Right atrium auricular region (tissue), 2 donors: ENCODE measurements at places on chromosomes 5 and 9. TPM values are rescaled to one million over a fixed set of nuclear protein-coding genes. Genes with fewer than 3 reads are reported as not detected.

DNA sequence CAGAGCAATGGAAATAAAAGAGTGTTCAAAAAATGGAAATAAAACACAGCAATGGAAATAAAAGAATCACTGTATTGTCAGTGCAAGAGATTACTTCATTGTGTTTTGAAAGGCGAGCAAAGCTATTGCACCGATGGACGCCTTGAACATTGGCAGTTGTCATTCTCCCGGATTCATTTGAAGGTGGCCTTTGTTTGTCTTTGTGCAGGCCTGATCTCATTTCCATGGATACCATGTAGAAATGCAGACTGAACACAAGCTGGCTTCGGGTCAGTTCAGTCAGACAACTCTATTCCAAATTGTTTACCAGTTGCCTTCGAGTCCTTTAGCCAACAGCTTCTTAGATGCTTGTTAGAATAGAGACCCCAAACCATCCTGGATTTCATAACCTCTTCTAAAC is 8.3 kb downstream of the ITGA2 start:
- no peaks in the 10 kb centered on the region for H3K36me3 ChIP-seq
- DNase-seq: no peak
- no peaks in the 10 kb centered on the region for H3K27me3 ChIP-seq
- no peak overlapping the region for H3K27ac ChIP-seq
- H3K4me1 ChIP-seq: no peaks in the 10 kb centered on the region

- DNase-seq: no peak
- H3K36me3 ChIP-seq: no peaks in the 10 kb centered on the region
- H3K4me1 ChIP-seq: no peaks in the 10 kb centered on the region
- H3K27me3 ChIP-seq: no peaks in the 10 kb centered on the region
- H3K4me3 ChIP-seq: no peak overlapping the region
- no peak overlapping the region for H3K27ac ChIP-seq
These were observed 378.3 kb upstream of the DAP start for GRCh38 chr5:11139217-11139865.

GRCh38 chr5:59198365-59198764 is 615.5 kb downstream of the RAB3C start:
- no peaks in the 10 kb centered on the region for H3K4me1 ChIP-seq
- H3K27me3 ChIP-seq: no peaks in the 10 kb centered on the region
- no peak overlapping the region for H3K27ac ChIP-seq
- no peak overlapping the region for H3K4me3 ChIP-seq
- no peak for DNase-seq
- no peaks in the 10 kb centered on the region for H3K36me3 ChIP-seq

GRCh38 chr5:35136386-35136785 is 88.6 kb upstream of the AGXT2 start:
- H3K36me3 ChIP-seq: no peaks in the 10 kb centered on the region
- H3K4me3 ChIP-seq: no peak overlapping the region
- no peak overlapping the region for H3K27ac ChIP-seq
- DNase-seq: no peak
- H3K4me1 ChIP-seq: no peaks in the 10 kb centered on the region
- H3K27me3 ChIP-seq: no peaks in the 10 kb centered on the region

DNA sequence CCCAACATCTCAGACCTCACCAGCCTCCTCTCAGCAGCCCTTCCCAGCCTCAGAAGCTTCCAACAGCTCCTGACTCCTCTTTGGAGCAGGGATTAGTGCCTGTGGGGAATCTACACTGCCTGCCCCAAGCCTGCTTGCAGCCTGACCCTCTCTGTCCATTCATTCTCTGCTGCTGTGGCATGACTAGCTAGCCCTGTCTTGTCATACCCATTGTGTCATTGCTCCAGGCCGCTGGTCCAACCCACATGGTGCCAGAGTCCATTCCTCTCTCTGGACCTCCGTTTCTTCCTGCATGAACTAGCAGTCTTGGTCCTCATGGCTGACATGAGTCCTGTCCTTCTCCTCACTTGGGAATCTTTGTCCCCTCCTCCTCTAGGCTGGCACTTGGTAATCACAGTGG is 12.8 kb upstream of the RXRA start:
- no peaks in the 10 kb centered on the region for H3K36me3 ChIP-seq
- H3K4me1 ChIP-seq: peaks cover 26% of the 10 kb centered on the region
- H3K4me3 ChIP-seq: no peak overlapping the region
- no peak for DNase-seq

DNA sequence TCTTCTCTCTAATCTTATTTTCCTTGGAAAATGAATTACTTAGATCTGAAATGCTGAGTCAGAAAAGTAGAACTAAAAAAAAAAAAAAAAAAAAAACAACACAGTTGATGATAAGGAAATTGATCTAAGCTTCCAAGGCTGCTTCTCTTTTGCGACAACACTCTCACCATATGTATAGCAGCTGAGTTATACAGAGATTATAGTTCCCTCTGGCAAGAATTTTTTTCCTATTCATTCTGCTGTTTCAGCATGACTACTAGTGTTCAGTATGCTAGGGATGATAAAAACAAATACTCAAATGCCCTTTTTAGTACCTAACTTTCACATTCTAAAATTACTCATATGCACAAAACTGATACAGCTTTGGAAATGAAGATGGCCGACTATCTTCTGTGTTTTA is 267.3 kb downstream of the MLLT3 start:
- no peak overlapping the region for H3K27ac ChIP-seq
- no peaks in the 10 kb centered on the region for H3K36me3 ChIP-seq
- H3K4me1 ChIP-seq: peaks cover 5% of the 10 kb centered on the region
- no peak overlapping the region for H3K4me3 ChIP-seq
- no peaks in the 10 kb centered on the region for H3K27me3 ChIP-seq

- H3K36me3 ChIP-seq: no peaks in the 10 kb centered on the region
- no peaks in the 10 kb centered on the region for H3K27me3 ChIP-seq
- H3K4me3 ChIP-seq: no peak overlapping the region
- no peak overlapping the region for H3K27ac ChIP-seq
- DNase-seq: no peak
These were observed 5.1 kb upstream of the RAB14 start for GRCh38 chr9:121206516-121207370.

GRCh38 chr9:14396171-14396570 is 82.2 kb upstream of the NFIB start:
- no peak overlapping the region for H3K27ac ChIP-seq
- H3K36me3 ChIP-seq: no peaks in the 10 kb centered on the region

GRCh38 chr9:80326105-80326504 is 754.3 kb downstream of the TLE4 start:
- no peak for DNase-seq
- no peaks in the 10 kb centered on the region for H3K4me1 ChIP-seq
- H3K27me3 ChIP-seq: no peaks in the 10 kb centered on the region
- no peak overlapping the region for H3K27ac ChIP-seq

- no peak for DNase-seq
- no peaks in the 10 kb centered on the region for H3K36me3 ChIP-seq
- H3K27me3 ChIP-seq: no peaks in the 10 kb centered on the region
These were observed 36.5 kb upstream of the NTNG2 start for GRCh38 chr9:132125361-132125760.

Gene GABRA6
- total RNA-seq: not detected

Gene SCGB3A2
- not detected for total RNA-seq

Gene PITX1
- total RNA-seq: not detected

Gene CDH9
- not detected for total RNA-seq

Gene MAPKAP1
- total RNA-seq: 62.1 TPM
